ACHN (cell line): ENCODE measurements at places on chromosomes 11 and 22.
A peak's percentile ranks its signal among the peaks of the same experiment; 100 is the strongest.

GRCh38 chr11:5043380-5043779, 2.9 kb upstream of the OR52J3 start:
- DNase-seq, result no peak

DNA sequence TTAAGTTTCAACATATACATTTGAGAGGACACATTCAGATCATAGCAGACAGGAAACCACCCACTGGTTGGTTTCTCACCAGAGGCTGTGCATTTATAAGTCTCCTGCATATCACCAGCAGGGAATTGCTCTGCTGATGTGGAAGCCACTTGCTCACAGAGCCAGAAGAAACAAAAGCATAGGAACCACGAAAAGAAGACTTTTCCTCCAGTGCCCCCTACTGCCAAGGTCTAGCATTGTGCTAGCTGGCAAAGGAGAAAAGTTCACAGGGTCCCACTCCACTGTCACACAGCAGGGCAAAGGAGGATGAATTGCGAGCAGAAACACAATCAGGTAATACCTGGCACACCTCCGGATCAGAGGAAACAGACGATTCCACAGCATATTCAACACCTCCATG, 28.9 kb upstream of the ISX start:
- DNase-seq, result no peak

DNA sequence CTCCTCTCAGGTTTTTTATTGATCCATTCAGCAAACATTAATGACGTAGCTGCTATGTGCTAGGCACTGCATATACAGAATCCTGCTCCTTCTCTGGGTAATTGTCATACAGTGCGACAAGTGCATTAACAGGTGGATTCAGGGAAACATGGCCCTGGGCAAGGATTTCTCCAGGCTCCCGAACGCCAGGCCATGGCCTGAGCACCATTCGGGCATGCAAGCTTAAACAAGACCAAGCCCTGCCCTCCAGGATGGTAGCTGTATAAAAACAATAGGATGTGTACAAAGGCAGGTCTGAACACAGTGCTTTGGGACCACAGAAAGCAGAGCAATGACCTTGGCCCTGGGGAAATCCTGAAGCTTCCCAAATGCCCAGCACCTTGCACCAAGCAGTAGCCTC, 9.1 kb upstream of the SYT7 start:
- DNase-seq, result no peak

- no peak for DNase-seq
Measured at GRCh38 chr11:30876663-30877396, 290.7 kb upstream of the MPPED2 start.

DNA sequence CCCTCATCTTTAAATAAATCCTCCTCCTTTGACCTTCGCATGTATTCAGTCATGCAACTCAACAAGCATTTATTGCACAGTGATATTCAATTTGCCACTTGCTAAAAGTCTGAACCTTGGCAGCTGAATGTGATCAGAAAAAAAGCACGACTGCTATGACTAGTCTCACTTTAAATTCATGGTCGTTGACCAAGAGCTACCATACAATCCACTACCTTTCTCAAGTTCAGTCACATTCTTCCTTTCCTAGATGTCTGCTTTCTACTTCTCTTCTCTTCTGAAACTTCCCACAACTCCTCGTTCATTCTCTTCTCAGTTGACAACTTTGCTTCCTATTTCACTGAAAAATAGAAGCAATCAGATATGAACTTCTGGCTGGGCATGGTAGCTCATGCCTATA, 2.0 kb upstream of the SAA1 start:
- no peak for DNase-seq

- DNase-seq, result no peak
Measured at GRCh38 chr11:35971841-35972422, 28.1 kb downstream of the LDLRAD3 start.

DNA sequence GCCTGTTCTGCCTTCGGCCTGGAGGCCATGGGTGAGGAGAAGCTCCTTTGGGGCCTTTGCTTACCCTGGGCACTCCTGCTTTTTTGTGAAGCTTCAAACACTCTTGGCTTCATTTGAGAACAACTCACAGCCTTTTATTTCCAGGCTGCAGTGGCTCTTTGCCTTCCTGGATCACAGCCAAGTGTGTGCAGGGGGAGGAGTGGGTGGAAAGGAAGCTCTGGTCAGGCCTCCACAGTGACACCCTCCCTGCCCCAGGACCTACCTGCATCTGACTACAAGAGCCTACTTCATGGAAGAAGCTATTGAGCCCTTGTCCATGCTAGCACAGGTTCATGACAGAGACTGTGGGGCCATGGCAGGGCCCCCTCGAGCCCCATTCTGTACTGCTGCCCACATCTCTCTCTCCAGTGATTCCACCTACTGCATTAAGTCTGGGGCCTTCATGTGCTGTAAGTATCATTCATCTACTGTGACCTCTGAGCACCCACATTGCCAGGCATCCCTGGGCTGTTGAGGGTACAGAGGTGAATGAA, 52.3 kb downstream of the GAB4 start:
- no peak for DNase-seq

- no peak for DNase-seq
Measured at GRCh38 chr22:36885474-36885873, 24.7 kb downstream of the NCF4 start.

DNA sequence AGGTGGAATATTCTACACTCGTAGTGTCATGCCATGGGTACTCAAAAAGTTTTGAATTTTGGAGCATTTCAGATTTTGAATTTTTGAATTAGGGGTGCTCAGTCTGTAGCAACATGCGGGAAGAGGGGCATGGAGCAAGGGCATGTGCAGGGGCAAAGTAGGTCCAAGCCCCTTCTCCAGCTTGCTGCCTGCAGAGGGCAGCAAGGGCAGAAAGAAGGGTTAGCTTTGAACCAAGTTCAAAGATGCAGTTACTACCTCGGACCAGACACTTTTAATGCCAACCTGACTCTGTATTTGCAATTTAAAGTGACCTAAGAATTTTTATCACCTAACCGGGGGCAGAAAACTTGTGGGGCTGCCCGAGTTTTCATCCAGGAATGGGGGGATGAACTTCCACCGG, 68.2 kb downstream of the CD82 start:
- peak; percentile 29 for DNase-seq

- DNase-seq, result peak; percentile 12
Measured at GRCh38 chr11:17720796-17721171, 1.4 kb downstream of the MYOD1 start.

DNA sequence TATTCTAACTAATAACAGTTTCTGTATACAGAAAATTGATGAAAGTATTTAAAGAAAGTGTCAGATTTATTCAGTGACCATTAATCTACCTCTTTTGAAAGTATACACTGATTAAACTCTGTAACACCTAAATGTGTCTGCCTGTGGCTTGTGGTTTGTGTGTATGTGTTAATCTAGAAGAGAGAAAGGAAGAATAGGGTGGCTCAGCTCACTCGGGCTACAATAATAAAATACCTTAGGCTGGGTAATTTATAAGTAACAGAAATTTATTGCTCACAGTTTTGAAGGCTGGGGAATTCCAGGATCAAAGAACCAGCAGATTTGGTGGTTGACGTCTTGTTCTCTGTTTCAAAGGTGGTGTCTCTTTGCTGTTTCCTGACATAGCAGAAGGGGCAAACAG, 13.6 kb upstream of the OR5AS1 start:
- DNase-seq, result no peak

DNA sequence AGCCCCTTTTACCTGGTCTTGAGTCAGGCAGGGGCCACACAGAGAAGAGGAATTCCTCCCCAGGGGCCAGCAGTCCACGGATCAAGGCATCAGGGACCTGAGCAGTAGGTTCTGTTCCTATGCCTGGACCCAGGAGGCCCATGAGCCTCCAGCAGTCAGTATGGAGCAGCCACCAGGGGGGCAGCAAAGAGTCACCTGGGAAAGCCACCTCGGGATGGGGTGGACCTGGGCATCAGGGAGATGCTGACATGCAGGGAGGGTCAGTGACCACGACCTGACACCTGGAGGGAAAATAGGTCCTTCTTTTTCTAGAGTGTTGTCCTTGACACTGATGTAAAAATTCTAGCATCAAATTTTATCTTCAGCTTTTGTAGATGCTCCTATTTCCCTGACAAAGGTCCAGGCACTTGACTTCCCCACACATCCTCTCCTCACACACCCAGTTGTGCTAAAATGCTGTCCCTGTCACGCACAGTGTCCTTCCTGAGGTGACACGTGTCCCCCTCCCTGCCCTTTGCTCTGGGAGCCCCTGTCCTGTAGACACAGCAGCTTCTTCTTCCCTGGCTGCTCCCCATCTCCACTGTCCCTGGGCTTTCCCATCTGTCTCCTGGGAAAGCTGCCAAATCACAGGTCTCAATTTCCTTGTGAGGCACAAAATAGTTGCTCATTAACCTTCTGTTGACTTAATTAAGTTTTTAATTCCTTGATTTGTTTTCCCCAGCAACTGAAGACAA, 70.0 kb upstream of the IGLL5 start:
- no peak for DNase-seq
